ENCODE measurements at places on chromosomes 11 and 22.

DNA sequence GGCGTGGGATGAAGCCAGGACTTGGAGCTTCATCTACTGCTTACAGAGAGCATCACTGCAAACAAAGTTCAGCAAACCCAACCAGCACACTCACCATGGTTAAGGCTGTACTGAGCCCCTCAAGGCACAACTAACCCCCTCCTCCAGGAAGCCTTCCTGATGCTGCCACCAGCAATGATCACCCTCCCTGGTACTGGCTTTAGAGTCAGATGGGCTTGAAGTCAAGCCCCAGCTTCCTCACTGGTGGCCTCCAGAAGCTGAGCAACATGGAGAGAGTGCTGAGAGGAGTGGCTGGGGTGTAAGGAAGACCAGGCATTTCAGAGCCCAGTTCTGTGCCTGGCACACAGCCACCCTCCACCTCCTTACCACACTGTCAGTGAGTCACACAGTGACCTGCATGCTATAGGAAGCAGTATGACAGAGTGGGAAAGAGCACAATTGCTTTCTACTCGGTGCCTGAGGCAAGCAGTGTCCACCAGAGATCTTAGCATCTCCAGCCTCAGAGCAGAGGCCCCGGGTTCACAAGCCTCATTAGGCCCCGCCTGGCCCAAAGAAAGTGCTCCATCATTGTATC, 24.7 kb upstream of the BAIAP2L2 start:
- no peak for DNase-seq

GRCh38 chr11:45463541-45463940, 177.4 kb upstream of the SYT13 start:
- no peak for DNase-seq

- peak; percentile 14 for DNase-seq
Observed at GRCh38 chr11:70522593-70523311, 124.4 kb downstream of the CTTN start.

DNA sequence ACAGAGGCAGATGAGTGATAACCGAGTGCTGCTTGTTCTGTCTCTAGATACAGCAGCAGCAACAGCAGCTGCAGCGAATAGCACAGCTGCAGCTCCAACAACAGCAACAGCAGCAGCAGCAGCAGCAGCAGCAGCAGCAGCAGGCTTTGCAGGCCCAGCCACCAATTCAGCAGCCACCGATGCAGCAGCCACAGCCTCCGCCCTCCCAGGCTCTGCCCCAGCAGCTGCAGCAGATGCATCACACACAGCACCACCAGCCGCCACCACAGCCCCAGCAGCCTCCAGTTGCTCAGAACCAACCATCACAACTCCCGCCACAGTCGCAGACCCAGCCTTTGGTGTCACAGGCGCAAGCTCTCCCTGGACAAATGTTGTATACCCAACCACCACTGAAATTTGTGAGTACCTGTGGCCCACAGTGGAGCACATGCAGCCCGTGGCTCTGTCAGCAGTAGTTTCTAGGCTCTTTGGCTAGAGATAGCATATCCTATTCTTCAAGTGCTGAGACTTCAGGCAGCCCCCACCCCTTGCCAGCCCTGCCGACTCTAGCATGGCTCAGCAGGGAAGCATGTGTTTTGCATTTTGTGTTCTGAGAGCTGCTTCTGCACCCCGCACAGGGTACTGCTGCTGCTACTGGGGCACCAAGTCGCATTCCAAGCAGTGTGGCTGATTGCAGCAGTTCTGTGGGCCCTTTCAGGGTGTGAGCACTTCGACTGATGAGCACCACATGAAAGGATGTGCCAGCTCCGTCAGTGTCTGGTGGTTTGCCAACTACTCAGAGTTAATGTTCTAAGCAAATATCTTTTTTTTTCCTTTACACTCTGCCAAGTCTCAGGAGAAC, 59.2 kb downstream of the MED15 start:
- peak; percentile 46 for DNase-seq

GRCh38 chr22:33354928-33355327, 296.7 kb upstream of the SYN3 start:
- DNase-seq = no peak

DNA sequence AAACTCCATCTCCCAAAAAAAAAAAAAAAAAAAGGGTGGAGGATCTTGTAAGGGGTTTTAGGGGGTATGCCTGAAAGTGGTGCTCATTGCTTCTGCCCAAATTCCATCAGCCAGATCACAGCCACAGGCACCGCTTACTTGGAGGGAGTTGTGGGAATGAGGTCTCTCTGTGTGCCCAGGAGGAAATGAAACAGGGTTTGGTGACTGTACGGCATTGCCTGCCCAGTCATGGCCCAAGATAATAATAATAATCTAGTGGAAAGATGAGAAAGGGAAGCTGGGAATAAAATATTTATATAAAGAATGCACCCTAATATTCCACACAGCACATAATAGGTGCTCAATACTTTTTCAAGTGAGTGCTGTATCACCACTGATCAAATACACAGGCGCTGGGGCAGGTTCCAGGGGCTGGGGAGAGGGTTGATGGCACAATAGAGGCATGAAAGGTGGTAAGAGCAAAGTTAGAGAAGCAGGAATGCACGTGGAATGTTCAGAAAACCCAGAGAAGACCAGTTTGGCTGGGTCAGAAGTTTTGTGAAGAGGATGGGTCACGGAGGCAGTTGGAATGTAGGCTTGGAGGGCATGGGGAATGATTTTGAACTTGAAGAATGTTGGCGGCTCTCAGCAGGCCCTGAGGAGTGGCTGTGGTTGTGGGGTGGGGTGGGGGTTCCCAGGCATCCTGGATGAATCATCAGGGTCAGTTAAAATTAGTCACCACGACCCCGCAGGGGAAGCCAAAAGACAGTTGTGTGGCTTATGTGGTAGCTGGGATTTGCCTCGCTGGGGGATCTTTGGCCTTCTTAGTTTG, 12.5 kb upstream of the MB start:
- DNase-seq = peak; percentile 60

DNA sequence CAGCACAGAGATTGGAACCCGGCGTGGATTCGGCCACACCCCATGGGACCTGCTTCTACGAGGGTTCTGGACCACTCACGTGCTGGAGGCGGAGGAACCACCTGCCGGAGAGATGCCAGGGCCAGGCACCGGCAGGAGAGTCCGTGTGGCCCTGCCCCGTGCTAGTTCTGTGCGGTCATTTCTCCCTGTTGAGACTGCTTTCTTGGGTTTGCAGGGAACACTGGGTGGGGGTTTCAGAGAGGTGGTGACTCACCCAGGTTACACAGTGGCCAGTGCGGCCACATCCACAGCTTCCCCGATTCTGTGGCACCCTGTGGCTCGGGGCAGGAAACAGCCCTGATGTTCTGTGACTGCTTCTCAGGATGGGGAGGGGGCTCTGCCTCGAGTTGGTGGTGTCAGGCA, 3.6 kb upstream of the PHLDA2 start:
- DNase-seq = no peak

- DNase-seq = no peak
Observed at GRCh38 chr11:61153593-61154095, 7.6 kb downstream of the VPS37C start.

- peak; percentile 53 for DNase-seq
Observed at GRCh38 chr22:44667829-44668189, 34.2 kb upstream of the PRR5 start.

DNA sequence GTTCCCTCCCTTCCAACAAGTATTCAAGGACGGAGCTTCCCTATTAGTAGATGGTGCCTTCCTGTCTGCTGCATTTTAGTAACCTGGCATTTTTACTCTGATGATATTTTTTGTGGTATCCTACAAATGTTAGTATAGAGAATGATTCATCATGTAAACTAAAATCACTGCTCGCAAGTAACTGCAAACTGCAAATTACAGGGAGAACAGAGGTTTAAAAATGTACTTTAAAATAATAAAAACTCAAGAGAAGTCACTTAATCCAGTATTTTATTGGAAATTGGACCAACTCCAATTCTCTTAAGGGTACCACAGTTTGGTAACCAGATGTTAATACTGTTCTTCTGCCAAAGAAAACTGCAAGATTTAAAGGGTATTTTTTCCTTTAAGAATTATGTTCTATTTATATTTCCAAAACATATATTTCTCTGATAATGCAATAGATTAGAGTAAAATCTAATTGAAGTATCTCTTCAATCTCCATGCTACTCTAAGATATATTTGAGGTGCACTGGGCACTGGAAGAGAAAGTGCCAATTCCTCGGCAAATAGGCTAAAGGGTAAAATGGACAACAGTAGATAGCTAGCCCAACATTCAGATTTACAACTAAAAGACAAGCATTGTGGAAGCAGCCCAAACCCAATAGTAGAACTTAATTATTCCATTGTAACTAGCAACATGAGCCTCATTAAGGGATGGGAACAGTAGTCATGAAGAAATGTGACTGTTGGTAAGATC, 298.0 kb downstream of the TTC28 start:
- DNase-seq = no peak

GRCh38 chr11:113526521-113526920, 51.3 kb upstream of the DRD2 start:
- DNase-seq = no peak

DNA sequence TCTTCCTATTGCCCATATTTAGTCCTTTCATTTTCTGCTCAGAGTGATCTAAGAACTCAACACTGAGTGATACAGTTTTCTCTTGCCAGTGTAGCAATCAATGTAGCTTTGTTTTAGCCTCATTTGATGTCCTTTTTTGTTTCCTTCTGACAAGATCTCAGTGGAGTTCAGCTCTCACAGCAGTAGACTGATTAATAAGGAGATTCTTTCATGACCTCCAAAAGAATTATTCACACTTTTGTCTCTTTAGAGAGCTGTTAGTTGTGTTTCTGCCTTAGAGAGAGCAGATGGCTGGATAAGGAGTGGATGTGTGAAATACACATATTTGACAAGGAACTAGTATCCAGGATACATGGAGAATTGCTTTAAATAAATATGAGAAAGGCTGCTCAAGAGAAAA, 6.6 kb upstream of the TMEM225 start:
- no peak for DNase-seq

GRCh38 chr11:9774591-9775397, 110.9 kb downstream of the SWAP70 start:
- no peak for DNase-seq

GRCh38 chr11:18780329-18780728, 11.3 kb downstream of the PTPN5 start:
- no peak for DNase-seq

- DNase-seq = no peak
Observed at GRCh38 chr22:19393704-19394103, 37.8 kb downstream of the HIRA start.

DNA sequence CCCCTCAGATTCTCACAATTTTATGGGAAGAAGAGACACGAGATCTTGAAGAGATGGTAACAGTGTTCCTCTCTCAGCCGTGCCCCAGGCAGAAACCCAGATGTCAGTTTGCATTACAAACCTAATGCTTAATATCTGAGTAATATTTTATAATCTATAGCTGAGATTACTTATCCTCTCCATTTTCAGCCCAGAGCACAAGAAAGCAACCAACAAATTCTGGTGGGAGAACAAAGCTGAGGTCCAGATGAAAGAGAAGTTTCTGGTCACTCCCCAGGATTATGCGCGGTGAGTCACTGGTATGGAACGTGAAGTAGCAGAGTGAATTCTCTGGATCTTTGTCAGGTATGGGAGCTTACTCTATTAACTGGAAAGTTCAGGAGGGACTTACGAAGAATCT, 884 bp downstream of the CENATAC start:
- DNase-seq = no peak

- DNase-seq = no peak
Observed at GRCh38 chr22:27456696-27457503, 344.7 kb downstream of the MN1 start.

DNA sequence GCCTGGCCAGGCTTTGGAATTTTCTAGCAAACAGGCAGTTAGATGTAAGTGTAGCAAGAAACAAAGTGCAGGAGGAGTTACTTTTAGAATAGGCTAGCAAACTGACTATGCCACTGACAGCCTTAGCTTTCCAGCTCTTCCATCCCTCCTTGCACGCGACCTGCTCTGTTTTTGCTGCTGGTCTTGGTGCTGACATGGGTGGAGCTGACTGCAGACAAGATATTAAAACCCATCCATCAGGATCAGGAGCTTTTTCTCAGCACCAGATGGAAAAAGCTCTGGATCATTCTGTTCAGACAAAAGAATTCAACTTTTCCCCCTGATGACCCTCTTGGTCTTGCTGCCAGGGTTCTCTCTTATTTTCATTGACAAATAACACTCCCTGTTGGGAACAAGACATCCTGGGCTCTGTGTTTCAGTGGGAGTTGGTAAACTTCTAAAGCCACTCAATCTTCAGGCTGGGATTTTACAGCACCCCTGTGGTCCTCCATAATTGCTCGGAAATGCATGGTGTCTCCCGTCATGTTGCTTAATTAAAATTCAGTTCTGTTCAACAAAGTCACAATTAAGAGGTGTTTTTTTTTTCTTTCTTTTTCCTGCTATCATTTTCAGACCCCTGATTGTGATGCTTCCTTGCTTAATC, 240.0 kb upstream of the LARGE1 start:
- DNase-seq = no peak

DNA sequence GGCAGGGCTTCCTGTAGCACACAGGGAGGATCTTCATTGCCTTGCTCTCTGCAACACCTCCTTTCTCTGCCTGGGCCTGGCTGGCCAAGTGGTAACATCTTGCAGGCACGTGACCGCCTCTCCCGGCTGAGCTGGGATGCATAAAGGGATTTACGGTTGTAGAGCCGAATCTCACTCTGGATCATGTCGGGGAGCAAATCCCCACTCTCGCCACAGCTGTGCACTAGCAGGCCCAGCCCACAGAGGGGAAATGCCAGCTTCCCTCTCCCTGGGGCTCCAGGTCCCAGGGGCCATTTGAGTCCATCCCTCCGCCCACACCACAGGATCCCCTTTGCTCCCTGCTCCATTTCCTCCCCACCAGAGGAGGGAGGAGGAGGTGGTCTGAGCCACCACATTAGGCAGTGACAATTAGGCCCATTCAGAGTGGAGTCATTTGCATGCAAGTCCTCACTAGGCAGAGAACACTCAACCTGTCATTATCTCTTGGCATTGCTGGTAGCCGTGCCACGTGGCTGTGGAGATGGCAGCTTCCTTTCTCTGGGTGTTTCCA, 196.7 kb downstream of the DSCAML1 start:
- no peak for DNase-seq

GRCh38 chr11:27698872-27699241, 1.4 kb downstream of the BDNF start:
- peak; percentile 66 for DNase-seq

- no peak for DNase-seq
Observed at GRCh38 chr11:129368889-129369672, 6.6 kb upstream of the BARX2 start.

DNA sequence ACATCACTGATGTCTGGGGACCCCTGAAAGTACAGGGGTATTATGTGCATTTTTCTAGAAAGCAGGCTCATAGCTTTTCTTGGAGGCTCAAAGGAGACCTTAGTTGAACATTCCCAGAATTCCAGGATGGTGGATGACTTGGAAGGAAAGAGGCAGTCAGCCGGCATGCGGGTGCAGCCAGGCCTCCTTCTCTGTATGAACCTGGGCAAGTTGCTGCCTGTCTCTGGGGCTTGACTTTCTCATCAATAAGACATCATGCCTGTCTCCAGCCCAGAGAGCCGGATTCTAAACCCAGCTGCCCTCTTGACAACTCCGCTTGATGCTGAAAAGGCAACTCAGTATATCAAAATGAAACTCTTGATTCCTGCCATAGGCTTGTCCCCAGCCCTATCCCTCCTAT, 12.6 kb downstream of the MS4A15 start:
- no peak for DNase-seq

GRCh38 chr11:19316434-19316833, 75.7 kb upstream of the E2F8 start:
- DNase-seq = no peak
